IMR-90 (cell line): ENCODE measurements at places on chromosomes 3 and 15. TPM values are rescaled to one million over a fixed set of nuclear protein-coding genes. Genes with fewer than 3 reads are reported as not detected.

DNA sequence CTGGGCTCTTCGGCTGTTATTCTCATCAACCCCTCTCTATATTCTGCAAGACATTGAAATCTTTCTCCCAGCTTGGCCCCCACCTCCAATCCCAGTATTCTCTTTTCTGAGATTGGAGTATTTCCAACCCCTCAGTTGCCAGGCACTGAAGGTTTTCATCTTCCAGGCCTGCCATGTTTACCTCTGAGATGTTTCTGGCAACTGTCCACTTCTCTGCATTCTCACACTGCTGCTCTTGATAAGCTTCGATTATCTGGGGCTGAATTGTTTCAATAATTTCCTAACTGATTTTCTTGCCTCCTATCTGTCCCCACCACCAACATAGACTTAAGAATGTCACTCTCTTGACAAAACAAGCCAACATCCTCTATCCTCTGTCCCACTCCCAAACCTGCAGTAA is 1.4 kb upstream of the GPR156 start:
- H3K4me3 ChIP-seq: no peak overlapping the region
- H3K36me3 ChIP-seq: no peaks in the 10 kb centered on the region
- H3K27ac ChIP-seq: no peak overlapping the region
- DNase-seq: no peak

CCDC66 gene
- polyA plus RNA-seq: 3.7 and 6.0 TPM in 2 replicates

DNA sequence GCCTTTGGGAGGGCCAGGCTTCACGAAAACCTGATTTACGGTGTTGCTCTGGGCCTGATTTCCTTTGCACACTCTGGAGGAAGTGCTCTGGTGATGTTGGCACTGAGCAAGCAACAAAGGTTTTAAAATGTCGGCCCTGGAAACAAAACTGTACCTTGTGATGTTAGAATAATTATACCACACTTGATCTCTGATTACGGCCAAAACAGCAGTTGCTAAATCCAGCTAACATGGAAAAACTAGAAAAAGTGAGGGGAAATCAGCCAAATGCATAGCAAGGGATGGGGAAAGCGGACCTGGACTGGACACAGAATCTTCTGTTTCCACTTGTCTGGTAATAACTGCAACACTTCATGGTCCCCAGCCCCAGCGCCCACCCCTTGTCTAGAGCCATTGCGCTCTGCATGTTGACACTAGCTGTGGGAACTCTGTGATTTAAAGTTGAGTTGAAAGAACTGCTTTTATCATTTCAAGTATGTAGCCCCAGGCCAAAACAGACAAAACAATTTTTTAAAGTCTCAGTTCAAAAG is 120.1 kb downstream of the VGLL4 start:
- H3K27me3 ChIP-seq: no peaks in the 10 kb centered on the region
- H3K4me1 ChIP-seq: peaks cover 4% of the 10 kb centered on the region; the same call in 1 of the 2 replicates
- H3K4me3 ChIP-seq: no peak overlapping the region

GRCh38 chr3:108907194-108907593 is 46.5 kb downstream of the GUCA1C start:
- no peaks in the 10 kb centered on the region for H3K27me3 ChIP-seq
- peak; percentile 3 for DNase-seq
- no peaks in the 10 kb centered on the region for H3K36me3 ChIP-seq
- no peaks in the 10 kb centered on the region for H3K4me1 ChIP-seq

IMP3 gene
- 55.6 and 59.3 TPM in 2 replicates for polyA plus RNA-seq

DNA sequence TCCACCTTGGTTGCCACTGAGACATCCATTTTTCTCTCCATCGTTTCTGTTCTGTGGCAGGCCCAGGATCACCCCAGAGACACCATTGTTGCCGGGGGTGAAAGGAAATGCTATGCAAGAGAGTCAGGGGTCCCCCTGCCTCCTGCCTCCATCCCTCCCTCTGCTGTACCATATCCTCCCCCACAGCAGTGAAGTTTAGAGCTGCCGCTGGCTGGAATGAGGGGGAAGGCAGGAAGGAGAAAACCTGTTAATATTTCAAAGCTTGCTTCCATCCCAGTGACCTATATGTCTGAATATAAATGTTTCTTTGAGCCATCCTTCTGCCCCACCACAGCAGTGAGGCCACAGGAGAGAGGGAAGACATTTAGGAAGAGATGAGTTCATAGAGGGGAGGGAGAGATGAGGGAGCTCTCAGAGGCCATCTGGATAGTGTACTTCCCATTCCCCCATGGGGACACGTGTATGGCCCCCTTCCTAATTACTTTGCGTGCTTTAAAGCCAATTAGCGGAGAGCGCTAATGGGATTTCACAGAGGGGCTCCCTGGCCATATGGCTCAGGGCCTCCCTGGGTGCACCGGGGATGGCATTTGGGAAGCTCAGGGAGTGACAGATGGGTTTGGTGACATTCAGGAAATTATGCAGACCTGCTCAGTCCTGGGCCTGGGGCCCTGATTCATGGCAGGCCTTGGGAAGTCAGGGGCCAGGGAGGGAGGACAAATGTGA is 40.4 kb upstream of the CHRNB4 start:
- H3K27me3 ChIP-seq: peaks cover 36% of the 10 kb centered on the region
- H3K36me3 ChIP-seq: no peaks in the 10 kb centered on the region
- DNase-seq: no peak
- no peaks in the 10 kb centered on the region for H3K4me1 ChIP-seq

- no peaks in the 10 kb centered on the region for H3K36me3 ChIP-seq
- peak; percentile 74 for DNase-seq
- no peak overlapping the region for H3K27ac ChIP-seq
- peaks cover 2% of the 10 kb centered on the region; the same call in 1 of the 2 replicates for H3K4me1 ChIP-seq
- H3K4me3 ChIP-seq: no peak overlapping the region
Observed at GRCh38 chr3:105812194-105812586, 56.6 kb downstream of the CBLB start.

- no peak overlapping the region for H3K27ac ChIP-seq
- H3K4me1 ChIP-seq: peaks cover 6% of the 10 kb centered on the region
- H3K4me3 ChIP-seq: no peak overlapping the region
- no peaks in the 10 kb centered on the region for H3K27me3 ChIP-seq
Observed at GRCh38 chr15:64622410-64623260, 152.8 kb downstream of the RBPMS2 start.

DNA sequence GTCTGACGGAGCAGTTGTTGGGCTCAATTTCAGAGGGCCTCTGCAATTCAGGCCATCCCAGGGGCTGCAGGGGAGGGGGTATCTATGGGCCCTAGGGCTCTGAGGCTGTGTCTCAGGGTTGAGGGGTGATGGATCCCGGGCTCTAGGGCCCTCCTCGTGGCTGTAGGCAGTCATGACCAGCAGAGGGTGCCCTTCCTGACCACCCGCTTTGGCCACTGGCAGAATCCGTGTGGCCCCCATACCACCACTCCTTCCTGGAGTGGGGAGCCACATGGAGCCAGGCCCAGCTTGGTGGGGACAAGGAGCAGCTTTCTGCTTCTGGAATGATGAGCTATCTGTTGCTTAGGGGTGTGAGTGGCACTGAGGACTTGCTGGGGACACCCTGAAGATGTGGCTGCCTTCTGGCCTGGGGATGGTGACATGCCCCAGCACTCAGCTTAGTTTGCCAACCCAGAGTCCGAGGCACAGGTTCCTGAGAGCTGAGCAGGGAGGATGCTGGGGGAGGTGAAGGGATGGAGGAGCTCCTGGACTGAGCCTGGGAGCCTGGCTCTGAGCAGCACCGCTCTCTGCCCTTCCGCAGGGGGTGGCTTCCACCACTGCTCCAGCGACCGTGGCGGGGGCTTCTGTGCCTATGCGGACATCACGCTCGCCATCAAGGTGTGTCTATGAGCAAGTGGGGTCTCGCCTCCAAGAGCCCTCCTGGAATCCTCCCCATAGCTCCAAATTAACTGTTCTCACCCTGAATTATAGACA is 20.2 kb downstream of the HDAC11 start:
- no peaks in the 10 kb centered on the region for H3K36me3 ChIP-seq
- no peak overlapping the region for H3K27ac ChIP-seq
- 0 out of 2 replicates have a peak, but pooled peaks cover 1% of the 10 kb centered on the region for H3K4me1 ChIP-seq
- no peaks in the 10 kb centered on the region for H3K27me3 ChIP-seq
- no peak overlapping the region for H3K4me3 ChIP-seq

- H3K4me3 ChIP-seq: no peak overlapping the region
- H3K27ac ChIP-seq: peak overlapping the region; percentile 68; the same call in 1 of the 2 replicates
- peak; percentile 24 for DNase-seq
- H3K27me3 ChIP-seq: no peaks in the 10 kb centered on the region
- H3K36me3 ChIP-seq: no peaks in the 10 kb centered on the region
- peaks cover 12% of the 10 kb centered on the region for H3K4me1 ChIP-seq
Observed at GRCh38 chr3:157786618-157787017, 283.4 kb upstream of the VEPH1 start.

GRCh38 chr3:141406265-141406664 is 38.0 kb downstream of the ZBTB38 start:
- no peak for DNase-seq
- H3K4me3 ChIP-seq: no peak overlapping the region
- no peaks in the 10 kb centered on the region for H3K27me3 ChIP-seq
- H3K4me1 ChIP-seq: peaks cover 48% of the 10 kb centered on the region

DNA sequence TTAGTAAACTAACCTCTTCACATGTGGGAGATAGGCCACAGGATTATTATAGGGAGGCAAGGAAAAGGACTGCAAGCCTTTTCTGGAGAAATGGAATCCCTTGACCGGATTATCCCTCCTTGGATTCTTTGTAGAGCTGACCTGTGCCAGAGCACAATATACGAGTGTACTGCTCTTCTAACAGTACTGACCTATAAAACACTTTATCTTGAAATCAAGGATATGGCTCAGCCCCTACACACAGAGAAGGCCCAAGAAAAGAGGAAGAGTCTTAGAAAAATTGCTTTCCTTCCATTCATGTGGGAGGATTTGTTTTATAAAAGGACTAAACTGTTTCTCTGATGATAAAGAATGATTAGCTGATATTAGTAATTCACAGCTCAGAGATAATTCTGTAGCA is 42.2 kb downstream of the DMXL2 start:
- no peak overlapping the region for H3K4me3 ChIP-seq
- H3K27ac ChIP-seq: no peak overlapping the region
- no peak for DNase-seq
- H3K4me1 ChIP-seq: peaks cover 4% of the 10 kb centered on the region
- no peaks in the 10 kb centered on the region for H3K27me3 ChIP-seq

LSMEM2 gene
- not detected in 2 replicates for polyA plus RNA-seq

TRH gene
- not detected in 2 replicates for polyA plus RNA-seq

GRCh38 chr3:122533480-122533879 is 18.7 kb upstream of the KPNA1 start:
- H3K4me3 ChIP-seq: no peak overlapping the region
- no peak for DNase-seq
- no peaks in the 10 kb centered on the region for H3K4me1 ChIP-seq
- H3K36me3 ChIP-seq: peaks cover 12% of the 10 kb centered on the region

PTH1R gene
- polyA plus RNA-seq: 0.15 and 0.56 TPM in 2 replicates

DNA sequence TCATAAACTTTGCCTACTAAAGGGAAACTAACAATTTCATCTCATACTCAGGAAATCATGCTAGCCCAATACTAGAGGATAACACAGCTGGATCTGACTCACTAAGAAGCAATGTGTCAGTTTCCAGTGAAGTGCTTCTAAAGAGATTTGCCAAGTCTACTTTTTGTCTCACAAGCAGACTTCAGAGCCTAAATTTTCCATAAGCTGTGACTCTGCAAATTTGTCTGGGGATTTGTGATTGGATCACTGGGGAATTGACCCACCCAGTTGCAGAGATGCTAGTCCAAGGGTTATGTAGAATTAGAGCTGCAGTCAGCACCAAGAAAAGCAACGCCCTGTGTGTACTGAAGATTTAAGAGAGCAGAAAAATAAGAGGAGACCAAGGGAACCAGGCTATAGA is 647.1 kb downstream of the NTRK3 start:
- no peaks in the 10 kb centered on the region for H3K27me3 ChIP-seq
- peak; percentile 88 for DNase-seq
- no peak overlapping the region for H3K4me3 ChIP-seq
- no peaks in the 10 kb centered on the region for H3K36me3 ChIP-seq
- no peak overlapping the region for H3K27ac ChIP-seq

DNA sequence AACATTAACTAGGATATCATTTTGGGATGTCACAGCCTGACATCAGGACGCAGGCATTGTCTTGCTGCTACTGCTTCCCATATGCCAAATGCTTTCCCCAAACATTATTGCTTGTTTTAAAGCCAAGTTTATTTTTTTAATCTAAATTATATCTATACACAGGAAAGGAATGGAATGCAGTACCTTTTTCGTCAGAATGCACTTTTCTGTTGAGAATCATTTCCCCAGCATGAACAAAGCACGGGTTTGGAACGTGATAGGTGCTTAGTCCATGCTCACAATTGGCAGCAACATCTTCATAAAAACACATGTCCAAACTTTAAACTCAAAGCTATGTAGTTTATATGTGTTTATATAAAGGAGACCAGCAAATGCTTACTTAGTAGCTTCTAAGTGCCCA is 26.1 kb downstream of the PXK start:
- no peaks in the 10 kb centered on the region for H3K36me3 ChIP-seq
- peak; percentile 69 for DNase-seq
- peaks cover 14% of the 10 kb centered on the region for H3K4me1 ChIP-seq
- no peaks in the 10 kb centered on the region for H3K27me3 ChIP-seq

ALS2CL gene
- 4.6 and 4.8 TPM in 2 replicates for polyA plus RNA-seq

GRCh38 chr15:68550498-68551295 is 28.1 kb upstream of the CORO2B start:
- H3K27me3 ChIP-seq: peaks cover 2% of the 10 kb centered on the region
- H3K27ac ChIP-seq: no peak overlapping the region
- H3K4me3 ChIP-seq: no peak overlapping the region
- H3K4me1 ChIP-seq: peaks cover 5% of the 10 kb centered on the region
- no peaks in the 10 kb centered on the region for H3K36me3 ChIP-seq

KLHL40 gene
- not detected in 2 replicates for polyA plus RNA-seq

DNA sequence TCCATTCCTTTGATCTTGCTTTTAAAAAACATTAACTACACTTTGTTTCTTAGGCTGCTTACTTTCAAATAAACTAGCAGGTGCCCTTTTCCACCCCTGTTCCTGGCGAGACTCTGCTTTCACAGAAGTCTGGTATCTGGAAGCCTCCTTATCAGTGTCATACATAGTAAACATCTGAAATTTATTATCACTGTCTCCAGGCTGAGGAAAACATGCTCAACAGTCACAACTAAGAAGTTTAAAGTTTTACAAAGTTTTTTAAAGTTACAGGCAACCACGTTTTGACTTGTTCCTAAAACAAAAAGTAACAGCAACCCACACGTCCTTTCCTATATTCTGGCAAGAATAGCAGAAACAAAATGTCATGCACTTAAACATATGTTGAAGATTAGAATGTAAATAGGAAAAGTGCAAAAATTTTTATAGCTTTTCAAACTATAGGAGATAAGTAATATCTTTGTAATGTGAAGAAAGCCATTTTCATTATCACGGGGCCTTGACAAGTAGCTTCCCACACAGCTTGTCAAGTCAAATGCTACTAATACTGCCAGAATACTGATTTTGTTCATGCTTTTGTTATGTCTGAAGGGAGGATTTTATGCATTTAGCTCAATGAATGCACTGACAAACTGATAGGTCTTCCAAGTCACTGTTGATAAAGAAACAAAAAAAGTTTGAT is 275.2 kb upstream of the KCNMB2 start:
- no peak for DNase-seq
- H3K36me3 ChIP-seq: no peaks in the 10 kb centered on the region
- no peak overlapping the region for H3K27ac ChIP-seq

- no peak overlapping the region for H3K27ac ChIP-seq
- no peak overlapping the region for H3K4me3 ChIP-seq
- no peak for DNase-seq
- H3K27me3 ChIP-seq: no peaks in the 10 kb centered on the region
- peaks cover 2% of the 10 kb centered on the region; the same call in 1 of the 2 replicates for H3K4me1 ChIP-seq
- no peaks in the 10 kb centered on the region for H3K36me3 ChIP-seq
Observed at GRCh38 chr3:147312786-147313280, 93.5 kb downstream of the ZIC4 start.

MAP3K13 gene
- 8.6 and 9.9 TPM in 2 replicates for polyA plus RNA-seq

GRCh38 chr3:172704001-172704400 is 6.9 kb downstream of the NCEH1 start:
- H3K27ac ChIP-seq: no peak overlapping the region
- H3K4me3 ChIP-seq: no peak overlapping the region
- no peak for DNase-seq
- peaks cover 5% of the 10 kb centered on the region for H3K4me1 ChIP-seq
- H3K36me3 ChIP-seq: no peaks in the 10 kb centered on the region

SKOR1 gene
- polyA plus RNA-seq: 0.03 and 0.06 TPM in 2 replicates

ZNF502 gene
- 1.5 and 2.1 TPM in 2 replicates for polyA plus RNA-seq
